Activated T-cell treated with anti-CD3 and anti-CD28 coated beads for 48 hours (primary cell): ENCODE measurements at places on chromosomes 7 and 10.

DNA sequence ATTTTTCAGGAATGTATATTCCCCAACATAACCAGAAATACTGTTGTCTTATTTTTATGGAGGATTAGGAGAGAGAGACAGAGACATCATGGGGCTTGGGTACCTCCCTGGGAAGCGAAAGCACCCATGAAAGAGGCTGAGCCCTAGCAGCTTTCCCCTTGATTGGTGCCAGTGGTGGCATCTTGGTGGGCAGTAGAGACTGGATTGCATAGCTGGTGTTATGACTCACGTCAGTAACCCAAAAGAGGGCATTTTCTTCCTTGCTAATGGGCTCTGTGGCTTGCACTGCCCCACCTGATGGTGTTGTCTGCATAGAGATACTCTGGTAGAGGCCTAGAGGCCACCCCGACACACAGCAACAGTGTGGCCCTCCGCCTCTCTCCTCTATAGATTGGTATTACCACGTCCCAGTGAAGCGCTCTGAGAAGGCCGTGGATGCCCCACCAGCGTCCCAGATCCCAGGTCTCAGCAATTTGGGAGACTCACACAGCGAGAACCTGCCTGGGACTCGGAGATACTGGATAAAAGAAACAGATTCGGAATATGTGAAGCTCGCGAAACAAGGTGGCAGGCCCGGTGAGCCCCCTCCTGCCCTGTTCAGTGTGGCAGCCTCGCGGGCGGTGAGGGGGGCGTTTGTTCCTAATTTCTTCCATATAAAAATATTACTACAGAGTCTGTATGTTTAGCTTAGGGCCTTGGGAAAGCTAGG lies 5.8 kb downstream of the C7orf57 start:
- no peak for DNase-seq

- no peak for DNase-seq
Observed at GRCh38 chr7:73451780-73452398, 18.3 kb downstream of the FZD9 start.

DNA sequence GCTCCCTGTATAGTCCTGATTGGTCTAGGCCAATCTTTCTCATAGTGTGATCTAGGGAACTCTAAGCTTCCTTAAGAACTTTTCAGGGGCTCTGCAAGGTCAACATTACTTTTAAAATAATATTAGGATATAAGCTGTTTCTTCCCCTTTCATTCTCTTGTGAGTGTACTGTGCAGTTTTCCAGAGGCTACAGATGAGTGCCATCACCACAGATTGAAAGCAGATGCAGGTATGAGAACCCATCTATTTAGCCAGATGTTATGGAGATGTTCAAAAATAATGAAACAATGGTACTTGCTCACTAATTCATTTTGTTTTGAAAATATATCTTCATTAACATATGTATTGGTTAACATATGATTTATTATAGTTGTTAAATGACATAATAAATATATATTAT lies 169.2 kb upstream of the SEMA3A start:
- DNase-seq, result no peak

- no peak for DNase-seq
Observed at GRCh38 chr10:115049960-115050359, 43.2 kb upstream of the ATRNL1 start.

GRCh38 chr7:102111061-102112041 lies 175.3 kb upstream of the SH2B2 start:
- no peak for DNase-seq

- no peak for DNase-seq
Observed at GRCh38 chr7:143331179-143331801, 15.4 kb downstream of the CLCN1 start.

DNA sequence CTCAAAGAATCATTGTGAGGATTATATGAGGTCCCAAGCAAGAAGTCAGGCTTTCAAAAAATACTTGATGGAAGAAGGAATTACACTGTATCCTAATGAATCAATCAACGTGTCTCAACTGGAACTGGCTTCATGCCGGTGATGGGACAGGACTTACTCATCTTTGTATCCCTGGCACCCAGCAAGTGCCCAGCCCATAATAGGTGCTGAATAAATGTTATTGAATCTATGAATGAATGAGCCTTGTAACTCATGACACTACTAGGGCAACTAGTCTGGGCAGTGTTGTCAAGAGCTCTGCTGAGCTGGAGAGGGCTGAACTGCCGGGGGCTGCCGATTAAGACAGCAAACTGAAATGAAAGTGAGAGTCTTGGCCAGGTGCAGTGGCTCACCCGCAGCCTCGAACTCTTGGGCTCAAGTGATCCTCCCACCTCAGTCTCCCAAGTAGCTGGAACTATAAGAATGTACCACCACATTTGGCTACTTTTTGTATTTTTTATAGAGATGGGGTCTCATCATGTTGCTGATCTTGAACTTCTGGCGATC lies 87.2 kb upstream of the KIF5B start:
- no peak for DNase-seq

- no peak for DNase-seq
Observed at GRCh38 chr10:3148994-3149393, 23.6 kb downstream of the PITRM1 start.

DNA sequence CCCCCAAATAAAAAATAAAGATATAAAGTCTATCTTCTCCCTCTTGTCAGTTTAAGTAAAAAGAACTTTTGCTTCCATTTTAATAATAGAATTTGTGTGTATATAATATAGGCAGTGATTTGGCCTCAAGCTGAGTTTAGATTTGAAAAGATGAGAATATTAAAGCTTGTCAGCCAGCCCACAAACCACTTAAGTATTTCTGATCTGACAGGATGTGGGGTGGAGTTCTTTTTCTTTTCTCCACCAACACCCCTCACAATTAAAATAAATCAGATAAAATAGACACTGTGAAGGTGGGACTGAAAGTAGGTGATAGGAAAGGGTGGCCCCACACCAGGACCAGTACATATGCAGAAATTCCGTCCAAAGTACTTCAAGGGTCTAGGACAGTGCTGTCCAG lies 714.1 kb downstream of the AUTS2 start:
- DNase-seq, result no peak

GRCh38 chr7:75716992-75717626 lies 21.6 kb downstream of the HIP1 start:
- no peak for DNase-seq

- DNase-seq, result no peak
Observed at GRCh38 chr10:63591600-63592379, 70.6 kb downstream of the REEP3 start.

GRCh38 chr10:110764378-110764777 lies 107.3 kb upstream of the PDCD4 start:
- no peak for DNase-seq

DNA sequence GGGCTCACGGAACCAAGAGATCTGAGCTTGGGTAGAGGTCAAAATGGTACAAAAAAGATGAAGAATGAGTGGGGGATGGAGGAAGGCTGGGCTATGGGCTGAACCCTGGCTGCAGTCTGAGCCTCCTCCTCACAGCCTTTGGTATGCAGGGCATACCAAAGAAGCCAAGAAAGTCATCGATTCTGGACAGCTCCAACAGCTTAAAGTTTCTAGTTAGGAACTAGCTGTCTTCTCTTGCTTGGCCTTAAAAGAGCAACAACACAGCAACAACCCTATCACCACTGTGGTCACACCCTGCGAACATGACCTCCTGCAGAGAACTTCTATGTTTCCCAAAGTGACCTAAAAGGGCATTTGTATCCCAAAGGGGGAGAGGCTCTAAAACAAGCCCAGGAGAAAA lies 126.1 kb upstream of the EFCAB10 start:
- DNase-seq, result no peak

GRCh38 chr10:96324447-96324846 lies 20.2 kb downstream of the DNTT start:
- no peak for DNase-seq

GRCh38 chr10:77463967-77464745 lies 173.5 kb downstream of the KCNMA1 start:
- DNase-seq, result no peak

- no peak for DNase-seq
Observed at GRCh38 chr10:70120417-70120816, 12.2 kb downstream of the AIFM2 start.

GRCh38 chr7:142790555-142790954 lies 19.8 kb downstream of the PRSS2 start:
- DNase-seq, result no peak

DNA sequence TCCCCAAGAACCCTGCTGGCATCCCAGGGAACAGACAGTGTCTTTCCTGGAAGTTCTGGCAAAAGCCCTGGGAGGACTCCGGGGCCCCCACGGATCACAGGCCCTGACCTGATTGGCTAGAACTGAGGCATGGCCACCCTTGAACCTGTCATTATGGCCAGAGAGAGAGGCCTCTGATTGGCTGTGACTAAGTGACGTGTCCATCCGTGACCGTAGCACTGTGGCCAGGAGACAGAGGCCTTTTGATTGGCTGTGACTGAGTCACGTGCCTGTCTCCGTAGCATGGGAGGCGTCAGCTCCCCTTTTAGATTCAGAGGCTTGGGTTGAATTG lies 163.8 kb downstream of the RGS10 start:
- no peak for DNase-seq

GRCh38 chr10:82722273-82722672 lies 847.3 kb downstream of the NRG3 start:
- no peak for DNase-seq

GRCh38 chr10:71998119-71998839 lies 34.1 kb downstream of the CHST3 start:
- no peak for DNase-seq

- no peak for DNase-seq
Observed at GRCh38 chr10:113386005-113386404, 166.8 kb upstream of the HABP2 start.
